ENCODE measurements at places on chromosomes 16 and 17.

DNA sequence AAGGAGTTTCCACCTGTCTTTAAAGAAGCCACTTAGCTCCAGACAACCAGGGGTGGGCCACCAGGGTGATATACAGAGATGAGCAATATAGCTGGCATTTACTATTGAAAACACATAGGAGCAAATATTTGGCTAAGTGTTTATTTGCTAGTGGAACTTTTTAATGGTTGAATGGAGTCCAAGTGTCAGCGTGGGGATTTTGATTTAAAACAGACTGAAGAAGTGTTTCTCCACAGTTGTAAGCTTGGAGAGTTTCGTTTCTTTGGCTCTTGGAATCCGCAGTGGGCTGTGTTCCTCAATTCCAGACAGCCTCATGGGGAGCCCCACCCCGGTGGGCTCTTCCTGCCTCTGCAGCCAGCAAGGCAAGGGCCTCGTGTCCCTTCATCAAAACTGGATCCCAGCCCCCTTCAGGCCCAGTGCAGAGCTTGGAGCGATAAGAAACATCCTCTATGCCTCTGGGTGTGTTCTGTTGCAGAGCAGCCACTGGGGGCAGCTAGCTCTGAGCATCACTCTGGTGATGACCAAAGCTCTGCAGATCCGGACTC is 36.1 kb downstream of the NOG start:
- peak; percentile 71 for DNase-seq

DNA sequence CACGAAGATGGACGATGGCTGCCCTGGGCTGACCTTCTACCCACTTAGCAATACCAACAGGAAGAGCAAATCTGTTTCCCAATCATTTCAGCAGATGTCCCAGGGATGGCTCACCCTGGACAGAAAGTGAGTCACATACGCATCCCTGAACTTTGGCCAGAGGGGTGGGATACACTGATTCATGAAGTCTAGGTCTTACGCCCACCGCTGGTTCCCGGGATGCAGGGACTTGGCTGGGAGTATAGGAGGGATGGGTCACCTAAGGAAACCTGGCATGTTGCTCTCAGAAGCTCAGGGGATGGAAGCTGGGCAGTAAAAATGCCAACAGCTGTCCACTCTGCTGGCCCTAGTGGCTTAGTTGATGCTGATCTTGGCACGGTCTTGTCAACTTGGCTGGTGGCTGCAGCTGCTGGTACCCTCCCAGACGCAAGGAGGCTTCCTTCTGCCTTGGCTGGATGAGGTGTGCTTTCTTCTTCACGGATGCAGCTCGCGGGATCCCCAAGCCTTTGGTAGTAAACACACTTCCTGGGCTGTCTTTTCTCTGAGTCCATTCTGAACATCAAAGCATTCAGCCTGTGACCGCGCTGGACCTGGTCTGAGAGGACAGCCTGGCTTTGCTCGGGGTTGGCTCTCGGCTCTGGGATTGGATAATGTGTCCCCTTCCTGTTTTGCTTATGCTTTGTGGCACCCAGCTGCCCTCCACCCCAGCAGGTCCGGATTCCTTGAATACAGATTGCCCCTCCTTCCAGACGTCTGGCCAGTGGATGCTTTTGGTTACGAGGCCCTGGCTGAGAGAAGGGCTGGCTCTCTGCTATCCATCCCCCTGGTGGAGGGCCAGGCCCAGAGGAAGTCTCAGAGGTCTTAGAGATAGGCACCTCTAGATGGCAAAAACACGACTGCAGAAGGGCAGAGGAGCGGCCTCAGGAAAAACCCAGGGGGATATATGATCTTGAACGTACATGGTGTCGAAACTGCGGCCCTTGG is 71.5 kb downstream of the RAP1GAP2 start:
- DNase-seq = peak; percentile 38

- DNase-seq = peak; percentile 74
Measured at GRCh38 chr16:86044241-86044671, 145.3 kb downstream of the IRF8 start.

DNA sequence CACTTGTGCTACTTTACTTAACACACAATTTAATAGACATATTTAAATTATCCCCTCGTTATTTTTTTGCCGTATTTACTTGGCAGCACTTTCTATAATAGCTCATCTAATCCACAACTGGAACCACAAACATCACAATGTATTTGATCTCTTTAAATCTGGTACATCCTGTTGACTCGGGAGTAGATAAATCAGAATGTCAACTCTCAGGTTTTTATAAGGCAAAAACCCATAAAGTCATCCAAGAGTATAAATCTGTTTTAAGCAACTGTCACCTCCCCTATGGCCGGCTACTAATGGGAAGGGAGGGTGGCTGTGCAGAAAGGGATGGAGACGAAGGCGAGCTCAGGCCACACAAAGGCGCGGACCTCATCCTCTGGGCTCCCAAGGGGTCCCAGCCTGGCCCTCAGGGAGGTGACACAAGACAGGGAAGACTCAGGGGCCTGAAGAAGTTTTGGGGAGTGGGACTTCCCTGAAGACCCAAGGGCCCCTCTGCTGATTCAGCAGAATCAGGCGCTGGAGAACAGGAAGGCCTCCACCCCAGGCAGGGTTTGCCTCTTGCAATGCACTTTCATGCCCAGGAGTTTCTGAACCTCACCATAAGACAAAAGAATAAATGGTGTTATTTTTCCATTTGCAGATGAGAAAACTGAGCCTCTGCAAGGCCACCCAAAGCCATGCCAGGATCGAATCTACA is 122.5 kb downstream of the ZNF423 start:
- no peak for DNase-seq

DNA sequence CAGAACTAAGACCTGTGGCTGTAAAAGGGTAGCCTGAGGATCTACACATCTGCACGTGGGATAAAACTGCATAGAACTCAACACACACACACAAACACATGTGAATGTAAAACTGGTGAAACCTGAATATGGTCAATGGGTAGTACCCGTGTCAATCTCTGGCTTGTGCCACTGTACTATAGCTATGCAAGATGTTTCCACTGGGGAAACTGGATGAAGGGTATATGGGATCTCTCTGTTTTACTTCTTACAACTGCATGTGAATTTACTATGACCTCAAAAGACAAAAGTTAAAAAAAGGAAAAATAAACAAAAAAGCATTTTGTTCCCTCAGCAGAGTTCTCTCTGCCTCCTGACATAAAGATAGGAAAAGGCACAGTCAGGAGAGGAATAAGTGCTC is 143.3 kb upstream of the LHX1 start:
- DNase-seq = no peak

DNA sequence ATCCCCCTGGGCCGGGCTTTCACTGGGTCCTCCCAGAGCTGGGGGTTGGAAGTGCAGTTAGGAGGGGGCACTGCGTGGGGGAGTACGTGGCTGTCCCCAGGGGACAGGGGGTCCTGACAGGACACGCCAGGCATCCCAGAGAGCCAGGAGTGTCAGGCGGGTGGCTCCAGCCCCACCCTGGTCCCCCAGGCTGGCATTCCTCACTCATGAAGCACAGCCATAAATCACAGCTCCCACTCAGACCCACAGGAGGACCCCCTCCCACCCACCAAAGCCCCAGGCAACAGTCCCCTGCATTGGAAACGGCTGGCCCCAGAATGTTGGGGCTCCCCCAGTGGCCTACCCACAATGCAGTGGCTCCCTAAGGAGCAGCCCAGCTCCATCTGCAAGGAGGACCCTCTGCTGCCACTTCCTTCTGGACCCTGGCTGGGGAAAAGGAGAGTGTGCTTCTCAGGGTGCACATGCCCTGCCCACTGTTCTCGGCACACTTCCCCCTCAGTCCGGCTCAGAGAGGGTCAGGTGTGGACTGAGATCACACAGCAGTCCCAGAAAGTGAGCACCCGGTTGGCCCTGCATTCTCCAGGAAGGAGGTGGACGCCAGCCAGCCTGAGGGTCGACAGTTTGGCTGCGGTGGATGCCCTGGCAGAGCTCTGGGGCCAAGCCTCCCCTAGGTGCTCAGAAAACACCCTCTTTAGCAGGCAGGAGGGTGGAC is 7.3 kb upstream of the FOXN1 start:
- DNase-seq = no peak

DNA sequence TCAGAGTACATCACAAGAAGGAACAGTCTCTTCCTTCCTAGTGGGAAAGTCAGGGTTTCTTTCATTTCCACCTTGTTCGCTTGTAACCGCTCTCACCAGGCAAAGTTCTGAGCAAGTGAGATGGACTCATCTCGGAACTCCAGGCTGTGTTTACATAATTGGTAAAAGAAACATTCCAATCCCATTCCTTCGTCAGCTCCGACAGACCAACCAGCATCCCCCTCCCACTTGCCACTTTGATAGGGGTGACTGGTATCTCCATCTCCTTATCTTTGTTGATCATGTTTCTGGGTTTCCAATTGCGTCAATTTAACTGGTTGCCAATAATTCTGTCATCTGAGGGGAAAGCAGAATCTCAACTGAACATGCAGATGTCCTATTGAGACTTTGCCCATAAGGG is 36.8 kb upstream of the LYRM9 start:
- no peak for DNase-seq

GRCh38 chr17:50708050-50709000 is 611 bp upstream of the ANKRD40 start:
- DNase-seq = peak; percentile 36

DNA sequence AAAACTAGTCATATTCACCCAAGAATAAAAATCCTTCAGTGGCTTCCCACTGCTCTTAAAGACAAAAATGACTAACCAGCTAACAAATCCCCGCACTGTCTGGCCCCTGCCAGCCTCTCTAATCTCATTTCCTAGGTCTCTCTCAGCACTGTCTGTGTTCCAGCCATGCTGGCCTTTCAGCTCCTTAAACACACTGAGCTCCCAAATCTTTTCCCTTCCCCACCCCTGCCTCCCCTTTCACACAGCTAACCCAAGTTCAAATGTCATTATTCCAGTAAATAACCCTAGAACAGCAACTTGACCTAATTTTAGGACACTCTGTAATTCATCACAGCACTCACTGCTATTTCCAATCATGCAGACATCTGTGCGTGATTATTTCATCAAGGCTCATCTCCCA is 7.8 kb downstream of the SHCBP1 start:
- no peak for DNase-seq

DNA sequence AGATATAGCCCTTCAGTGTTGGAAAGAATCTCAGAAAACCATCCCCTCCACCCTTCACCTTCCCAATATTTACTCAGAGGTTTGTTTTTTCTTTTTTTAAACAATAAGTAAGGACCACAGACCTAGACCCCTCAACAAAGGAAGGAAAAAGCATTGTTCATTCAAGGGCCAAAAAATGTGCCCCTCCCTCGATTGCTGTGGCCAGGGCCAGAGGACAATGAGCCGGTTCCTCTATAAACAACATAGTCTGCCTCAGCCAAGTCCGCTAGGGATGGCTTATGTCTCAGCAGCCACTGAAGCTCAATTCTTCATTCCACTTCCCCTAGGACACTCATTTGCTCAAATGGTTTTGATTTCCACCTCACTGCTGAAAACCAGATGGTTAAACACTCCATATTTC is 24.0 kb downstream of the TRIM16 start:
- no peak for DNase-seq

GRCh38 chr17:16935241-16935663 is 36.7 kb downstream of the TNFRSF13B start:
- no peak for DNase-seq

GRCh38 chr16:30996985-30997724 is 12.1 kb downstream of the HSD3B7 start:
- DNase-seq = peak; percentile 99

GRCh38 chr16:50765260-50765659 is 23.4 kb downstream of the CYLD start:
- DNase-seq = no peak

DNA sequence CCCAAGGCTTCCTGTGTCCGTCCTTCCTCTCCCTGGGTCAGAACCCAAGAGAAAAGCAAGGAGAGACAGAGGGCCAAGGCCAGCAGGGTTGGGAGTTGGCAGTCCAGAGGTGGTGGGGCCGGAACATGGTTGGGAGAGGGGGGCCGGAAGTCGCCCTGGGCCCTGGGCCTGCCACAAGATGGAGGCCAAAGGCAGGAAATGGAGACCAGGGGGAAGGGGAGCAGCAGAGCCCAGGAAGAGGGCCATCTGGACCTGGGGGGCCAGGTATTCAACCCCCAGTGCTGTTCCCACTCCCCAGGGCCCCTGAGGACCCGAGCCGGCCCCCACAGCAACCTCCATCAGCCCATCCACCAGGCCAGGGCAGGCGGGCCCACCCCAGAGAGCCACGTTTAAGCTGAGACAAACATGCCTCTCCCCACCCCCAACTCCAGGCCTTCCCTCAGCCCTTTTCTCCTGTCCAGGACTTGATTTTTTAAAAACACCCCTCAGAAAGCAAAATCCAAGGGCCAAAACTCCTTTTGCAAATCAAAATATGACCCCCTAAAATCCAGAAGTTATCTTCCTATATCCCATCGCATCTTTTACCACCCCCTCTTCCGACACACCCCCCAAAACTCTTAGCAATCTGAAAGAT is 4.4 kb upstream of the BCL6B start:
- peak; percentile 59 for DNase-seq
